Omental fat pad (tissue), 4 donors: ENCODE measurements at places on chromosomes 3 and 15. TPM values are rescaled to one million over a fixed set of nuclear protein-coding genes. Genes with fewer than 3 reads are reported as not detected.

The CSTA gene
- total RNA-seq = 2.7 TPM

The UMPS gene
- 30.1 TPM for total RNA-seq

GRCh38 chr15:57667171-57667849 is 39.2 kb upstream of the POLR2M start:
- DNase-seq = no peak

GRCh38 chr15:66646308-66646707 is 55.7 kb upstream of the SMAD6 start:
- DNase-seq = no peak

The GRK7 gene
- not detected for total RNA-seq
